ENCODE measurements at places on chromosomes 5 and 9.

GRCh38 chr9:128733256-128733655 lies 9.3 kb upstream of the ZDHHC12 start:
- DNase-seq = peak; percentile 54

DNA sequence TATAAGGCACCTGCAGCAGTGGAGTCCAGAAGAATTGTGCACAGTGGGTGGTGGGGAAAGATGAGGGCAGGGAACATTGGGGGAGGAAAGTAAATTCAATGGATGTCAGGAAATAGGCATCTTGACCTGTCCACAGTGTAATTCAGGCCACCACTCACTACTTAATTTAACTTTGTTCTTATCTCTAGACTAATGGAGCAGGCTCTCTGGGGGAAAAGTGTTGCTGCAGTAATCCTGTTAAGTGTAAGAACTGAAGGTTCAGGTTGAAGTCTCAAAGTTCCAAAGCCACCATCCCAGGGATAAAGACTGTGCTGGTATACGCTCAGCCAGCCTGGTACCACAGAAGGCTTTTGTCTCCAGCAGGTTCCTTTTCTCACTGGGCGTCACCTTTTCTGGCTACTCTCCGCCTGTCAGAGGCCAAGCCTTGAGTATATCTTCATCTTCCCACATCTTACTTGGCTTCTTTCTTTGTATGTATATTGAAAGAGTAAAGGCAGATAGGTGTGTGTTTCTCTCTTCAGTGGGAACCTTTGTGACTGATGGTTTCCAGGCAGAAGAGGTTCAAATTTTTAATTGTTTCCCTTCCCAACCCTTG lies 150.9 kb upstream of the DMRT1 start:
- DNase-seq = no peak

DNA sequence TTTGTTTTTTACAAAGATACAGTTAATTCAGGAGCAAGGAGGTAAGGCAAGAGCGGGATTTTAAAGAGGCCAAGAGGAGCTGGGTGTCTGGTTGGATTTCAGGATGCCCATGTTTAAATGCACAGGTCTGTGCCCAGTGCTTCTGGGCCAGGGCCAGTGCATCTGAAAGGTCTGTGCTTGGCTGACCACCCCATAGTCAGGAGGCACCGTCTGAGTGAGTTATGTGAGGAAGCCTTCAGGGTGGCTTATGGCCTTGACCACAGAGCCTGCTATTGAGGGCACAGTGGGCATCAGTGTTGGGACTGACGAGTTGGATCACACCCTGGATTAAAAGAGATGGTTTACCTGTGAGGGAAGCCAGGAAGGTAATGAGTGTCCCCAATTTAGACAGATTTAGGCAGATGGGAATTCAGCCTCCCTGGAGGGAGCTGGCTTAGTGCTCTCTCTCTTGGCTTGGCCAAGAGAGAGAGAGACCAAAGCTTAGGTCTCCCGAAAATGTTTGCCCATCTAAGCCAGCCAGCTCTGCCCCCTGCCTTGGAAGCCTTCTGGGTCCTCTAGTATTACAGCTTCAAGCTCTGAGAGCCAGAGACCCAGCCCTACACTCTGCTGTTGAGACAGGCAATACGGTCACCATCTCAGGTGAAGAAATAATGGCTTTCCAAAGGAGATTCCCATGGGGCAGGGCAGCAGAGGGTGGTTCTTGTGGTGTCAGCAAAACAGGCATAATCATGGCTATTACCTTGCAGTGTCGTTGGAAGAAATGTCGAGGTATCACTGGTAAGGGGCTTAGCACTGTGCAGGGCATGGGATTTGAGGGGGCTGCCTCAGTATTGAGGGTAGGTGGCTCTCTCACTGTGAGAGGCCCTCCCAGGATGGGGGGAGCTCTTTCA lies 68.6 kb downstream of the RGS3 start:
- no peak for DNase-seq

DNA sequence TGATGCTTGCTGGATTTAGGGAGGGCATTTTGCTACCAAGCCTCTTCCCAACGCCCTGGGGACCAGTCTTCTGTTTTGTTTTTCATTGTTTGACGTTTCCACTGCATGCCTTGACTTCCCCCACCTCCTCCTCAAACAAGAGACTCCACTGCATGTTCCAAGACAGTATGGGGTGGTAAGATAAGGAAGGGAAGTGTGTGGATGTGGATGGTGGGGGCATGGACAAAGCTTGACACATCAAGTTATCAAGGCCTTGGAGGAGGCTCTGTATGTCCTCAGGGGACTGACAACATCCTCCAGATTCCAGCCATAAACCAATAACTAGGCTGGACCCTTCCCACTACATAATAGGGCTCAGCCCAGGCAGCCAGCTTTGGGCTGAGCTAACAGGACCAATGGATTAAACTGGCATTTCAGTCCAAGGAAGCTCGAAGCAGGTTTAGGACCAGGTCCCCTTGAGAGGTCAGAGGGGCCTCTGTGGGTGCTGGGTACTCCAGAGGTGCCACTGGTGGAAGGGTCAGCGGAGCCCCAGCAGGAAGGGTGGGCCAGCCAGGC lies 23.0 kb downstream of the PCDHGC5 start:
- no peak for DNase-seq

DNA sequence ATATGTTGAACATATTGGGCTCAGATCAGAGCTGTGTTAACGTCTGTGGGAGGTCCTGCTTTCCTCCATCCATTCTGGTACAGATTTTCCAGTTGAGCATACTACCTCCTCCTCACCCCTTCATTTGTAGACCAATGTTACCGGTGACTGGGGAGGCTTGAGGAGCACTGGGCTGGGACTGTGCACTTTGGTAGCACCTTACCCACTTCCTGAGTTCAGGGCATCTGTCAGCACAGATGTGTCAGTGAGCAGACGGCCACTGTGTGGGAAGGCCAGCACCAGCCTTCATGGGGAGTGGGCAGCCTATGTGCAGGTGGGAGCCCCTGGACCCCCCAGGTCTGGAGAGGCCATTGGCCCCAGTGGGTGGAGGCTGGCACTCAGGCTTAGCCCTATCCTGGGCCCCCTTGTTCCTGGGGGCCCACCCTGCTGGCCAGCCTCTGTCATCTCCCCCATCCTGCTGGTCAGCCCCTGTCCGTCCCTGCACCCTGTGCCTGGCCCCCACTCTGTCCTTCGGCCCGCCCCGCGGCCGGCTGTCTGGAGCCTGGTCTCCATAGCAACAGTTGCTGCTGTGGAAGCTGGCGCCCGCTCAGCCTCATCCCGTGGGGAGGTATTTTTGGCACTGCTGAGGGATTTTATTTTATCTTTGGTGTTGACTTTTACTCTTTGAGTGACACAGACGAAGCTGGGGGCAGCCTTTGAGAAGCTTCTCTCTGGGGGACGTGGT lies 21.3 kb downstream of the WNK2 start:
- DNase-seq = no peak

- no peak for DNase-seq
Observed at GRCh38 chr9:99069546-99069945, 35.4 kb upstream of the TGFBR1 start.

DNA sequence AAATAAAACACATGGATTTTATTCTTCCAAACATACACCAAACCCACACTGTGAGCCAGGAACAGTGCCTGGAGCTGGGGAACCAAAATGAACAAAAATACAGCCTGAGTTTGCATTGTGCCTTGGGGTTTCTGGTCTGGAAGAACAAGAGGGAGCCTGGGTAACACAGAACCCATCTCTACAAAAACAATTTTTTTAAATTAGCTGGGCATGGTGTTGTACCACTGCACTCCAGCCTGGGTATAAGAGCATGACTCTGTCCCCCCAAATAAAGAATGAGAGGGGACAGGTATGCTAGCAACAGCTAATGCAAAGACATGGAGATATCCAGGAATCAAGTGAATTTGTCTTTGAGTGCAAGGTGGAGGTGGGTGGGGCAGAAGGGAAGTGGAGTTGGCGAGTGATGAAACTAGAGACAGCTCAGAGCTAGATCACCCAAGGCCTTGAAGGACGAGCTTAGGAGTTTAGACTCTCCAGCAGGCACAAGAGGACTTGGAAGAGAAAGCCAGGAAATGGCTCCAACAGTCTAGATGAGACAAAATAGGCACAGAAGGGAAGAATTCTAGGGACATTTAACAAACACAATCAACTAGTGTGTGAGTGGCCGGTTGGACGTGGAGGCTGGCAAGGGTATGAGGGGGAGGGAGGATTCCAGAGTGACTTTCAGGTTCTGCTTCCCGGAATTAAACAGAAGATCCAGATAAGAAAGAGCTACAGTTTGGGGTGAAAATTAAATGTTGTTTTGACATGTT lies 47.4 kb downstream of the FNBP1 start:
- DNase-seq = no peak

- DNase-seq = no peak
Observed at GRCh38 chr5:15794052-15794985, 294.3 kb downstream of the FBXL7 start.

DNA sequence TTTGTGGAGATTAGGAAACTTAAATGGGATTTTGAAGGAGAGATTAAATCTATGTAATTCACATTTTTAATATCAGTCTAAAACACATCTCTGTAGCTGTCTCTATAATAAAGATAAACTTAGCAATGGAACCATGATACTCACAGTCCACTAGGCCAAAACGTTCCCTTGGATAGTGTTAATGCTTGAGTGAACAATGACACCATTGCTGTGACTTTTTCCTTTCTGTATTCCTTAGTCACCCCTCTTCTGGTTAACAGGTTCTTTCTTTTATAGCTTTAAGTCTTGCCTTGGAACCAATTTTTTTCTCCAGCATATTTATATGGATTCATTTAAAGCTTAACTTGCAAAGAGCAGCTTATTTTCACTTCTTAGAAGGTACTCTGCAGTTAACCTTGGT lies 63.3 kb downstream of the INSL6 start:
- DNase-seq = no peak

- no peak for DNase-seq
Observed at GRCh38 chr5:54754420-54754819, 231.0 kb downstream of the ESM1 start.

All from GM20000 (cell line).